ENCODE measurements at places on chromosomes 4 and X.

- DNase-seq, result no peak
Observed at GRCh38 chr4:37490391-37491347, 195.5 kb downstream of the RELL1 start.

DNA sequence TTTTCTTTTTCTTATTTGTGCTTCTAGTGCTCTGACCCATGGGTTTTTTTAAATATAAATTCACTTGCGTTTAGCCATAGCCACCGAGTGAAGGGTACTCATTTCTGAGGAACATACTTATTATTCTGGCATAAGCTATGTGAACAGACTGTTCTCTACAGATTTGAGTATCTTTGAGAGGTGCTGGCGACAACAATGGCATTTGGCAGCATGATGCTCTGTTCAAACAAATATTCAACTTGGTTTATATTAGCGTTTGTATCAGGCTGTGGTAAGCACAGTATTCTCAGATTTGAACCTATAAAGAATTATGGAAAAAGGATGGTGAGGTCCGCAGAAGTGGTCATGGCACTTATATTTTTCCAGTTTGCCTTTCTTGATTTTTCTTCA lies 108.7 kb upstream of the LIMCH1 start:
- no peak for DNase-seq

- DNase-seq, result no peak
Observed at GRCh38 chrX:103730147-103730795, 19.6 kb downstream of the TMEM31 start.

GRCh38 chr4:80173841-80174240 lies 23.5 kb upstream of the PRDM8 start:
- DNase-seq, result no peak

DNA sequence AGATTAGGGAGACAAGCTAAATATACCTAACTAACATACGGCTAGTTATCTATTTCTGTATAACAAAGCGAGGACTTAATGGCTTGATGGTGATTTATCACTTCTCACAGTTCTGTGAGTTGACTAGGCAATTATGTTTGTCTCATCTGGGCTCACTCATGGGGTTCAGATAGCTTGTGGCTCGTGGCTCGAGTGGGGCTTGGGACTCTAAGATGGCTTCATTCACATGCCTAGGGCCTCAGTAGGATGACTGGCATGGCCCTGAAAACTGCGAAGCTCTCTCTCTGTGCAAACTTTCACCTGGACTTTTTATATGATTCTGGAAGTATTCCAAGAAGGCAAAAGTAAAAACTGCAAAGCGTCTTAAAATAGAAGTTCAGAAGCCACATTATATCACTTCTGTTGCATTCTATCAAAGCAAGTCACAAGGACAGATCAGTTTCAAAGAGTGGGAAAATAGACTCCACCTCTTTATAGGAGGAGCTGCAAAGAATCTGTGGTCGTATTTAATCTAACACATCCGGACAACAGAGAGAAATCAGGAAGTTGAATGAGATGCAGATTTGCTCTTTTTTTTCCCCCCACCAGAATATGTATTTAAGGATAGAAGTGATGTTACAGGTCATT lies 491.2 kb downstream of the INPP4B start:
- DNase-seq, result no peak

Data from spleen (tissue), 13 donors.